Osteocyte (in vitro differentiated cells): ENCODE measurements at places on chromosomes 3 and 15.

- no peaks in the 10 kb centered on the region for H3K36me3 ChIP-seq
- H3K27me3 ChIP-seq, result peaks cover 29% of the 10 kb centered on the region
- no peak for DNase-seq
- peaks cover 2% of the 10 kb centered on the region for H3K4me1 ChIP-seq
- H3K4me3 ChIP-seq, result no peak overlapping the region
- H3K27ac ChIP-seq, result no peak overlapping the region
These were observed 267.0 kb upstream of the CHRM5 start for GRCh38 chr15:33701304-33701696.

- peaks cover 47% of the 10 kb centered on the region for H3K4me1 ChIP-seq
- DNase-seq, result no peak
- H3K4me3 ChIP-seq, result peak overlapping the region; percentile 86
- no peaks in the 10 kb centered on the region for H3K27me3 ChIP-seq
These were observed 975 bp upstream of the FOXP1 start for GRCh38 chr3:71584394-71585011.

- DNase-seq, result no peak
- H3K27me3 ChIP-seq, result no peaks in the 10 kb centered on the region
- peaks cover 5% of the 10 kb centered on the region for H3K4me1 ChIP-seq
- no peak within 1 kb of the TSS for H3K4me3 ChIP-seq
- H3K36me3 ChIP-seq, result peaks cover 49% of the 10 kb centered on the region
- H3K27ac ChIP-seq, result no peak within 1 kb of the TSS
These were observed at the start of gene UBAP1L for GRCh38 chr15:65115086-65115485. Gene UBAP1L (minus strand): TSS chr15:65115200. CDS start chr15:65106215, 8,985 bp downstream.

- no peak overlapping the region for H3K4me3 ChIP-seq
- H3K27ac ChIP-seq, result no peak overlapping the region
- DNase-seq, result no peak
These were observed 74.7 kb downstream of the RASA2 start for GRCh38 chr3:141561426-141562034.

DNA sequence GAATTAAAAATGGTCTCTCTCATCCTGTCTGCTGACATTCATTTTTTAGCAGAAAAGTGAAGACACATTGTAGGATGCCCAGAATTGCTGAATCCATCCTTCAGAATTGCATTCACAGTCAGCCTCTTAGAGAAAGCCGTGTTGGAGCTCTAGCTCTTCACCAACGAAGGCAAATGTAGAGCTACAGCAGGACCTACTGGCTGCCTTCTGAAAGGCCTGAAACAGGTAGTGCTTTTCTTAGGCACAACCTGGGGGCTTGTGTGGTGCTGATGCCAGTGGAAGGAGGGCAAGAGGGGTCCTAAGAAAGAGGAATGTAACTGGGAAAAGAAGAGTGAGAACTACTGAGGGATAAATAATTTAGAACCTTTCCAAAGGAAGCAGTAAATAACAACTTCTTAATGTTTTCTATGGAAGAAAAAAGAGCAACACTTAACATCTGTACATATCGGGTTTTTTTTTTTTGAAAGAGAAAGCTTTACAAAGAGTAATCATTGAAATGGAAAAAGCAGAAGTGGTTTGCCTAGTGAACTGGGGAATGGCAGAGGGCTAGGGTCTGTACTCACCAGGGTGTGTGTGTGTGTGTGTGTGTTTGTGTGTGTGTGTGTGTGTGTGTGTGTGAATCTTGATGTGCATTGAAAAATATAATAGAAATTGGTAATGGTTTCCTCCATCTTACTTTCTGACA lies 297.8 kb downstream of the SATB1 start:
- no peak for DNase-seq
- H3K36me3 ChIP-seq, result no peaks in the 10 kb centered on the region
- H3K4me3 ChIP-seq, result no peak overlapping the region
- H3K4me1 ChIP-seq, result peaks cover 18% of the 10 kb centered on the region
- H3K27me3 ChIP-seq, result no peaks in the 10 kb centered on the region

- H3K4me1 ChIP-seq, result peaks cover 3% of the 10 kb centered on the region
- no peak overlapping the region for H3K27ac ChIP-seq
- H3K4me3 ChIP-seq, result no peak overlapping the region
- no peaks in the 10 kb centered on the region for H3K36me3 ChIP-seq
These were observed 64.8 kb downstream of the SCN11A start for GRCh38 chr3:38986901-38987300.

DNA sequence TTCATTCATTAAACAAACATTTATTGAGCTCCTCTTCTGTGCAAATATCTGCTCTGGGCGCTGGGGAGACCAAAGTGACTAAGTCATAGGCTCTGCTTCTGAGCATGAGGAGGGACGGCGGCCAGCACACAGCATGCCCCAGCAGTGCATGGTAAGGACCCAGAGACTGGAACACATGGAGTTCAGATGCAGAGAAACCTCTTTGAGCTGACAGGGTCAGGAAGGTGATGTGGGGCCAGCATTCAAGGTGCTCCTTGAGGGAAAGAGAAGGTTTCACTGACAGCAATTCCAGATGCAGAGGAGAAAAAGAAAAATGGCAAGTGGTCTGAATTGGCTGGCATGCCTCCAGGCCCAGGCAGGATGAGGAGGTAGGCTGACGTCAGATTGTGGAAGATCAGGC lies 234.5 kb downstream of the UACA start:
- no peak for DNase-seq
- H3K4me1 ChIP-seq, result peaks cover 16% of the 10 kb centered on the region
- no peak overlapping the region for H3K4me3 ChIP-seq

DNA sequence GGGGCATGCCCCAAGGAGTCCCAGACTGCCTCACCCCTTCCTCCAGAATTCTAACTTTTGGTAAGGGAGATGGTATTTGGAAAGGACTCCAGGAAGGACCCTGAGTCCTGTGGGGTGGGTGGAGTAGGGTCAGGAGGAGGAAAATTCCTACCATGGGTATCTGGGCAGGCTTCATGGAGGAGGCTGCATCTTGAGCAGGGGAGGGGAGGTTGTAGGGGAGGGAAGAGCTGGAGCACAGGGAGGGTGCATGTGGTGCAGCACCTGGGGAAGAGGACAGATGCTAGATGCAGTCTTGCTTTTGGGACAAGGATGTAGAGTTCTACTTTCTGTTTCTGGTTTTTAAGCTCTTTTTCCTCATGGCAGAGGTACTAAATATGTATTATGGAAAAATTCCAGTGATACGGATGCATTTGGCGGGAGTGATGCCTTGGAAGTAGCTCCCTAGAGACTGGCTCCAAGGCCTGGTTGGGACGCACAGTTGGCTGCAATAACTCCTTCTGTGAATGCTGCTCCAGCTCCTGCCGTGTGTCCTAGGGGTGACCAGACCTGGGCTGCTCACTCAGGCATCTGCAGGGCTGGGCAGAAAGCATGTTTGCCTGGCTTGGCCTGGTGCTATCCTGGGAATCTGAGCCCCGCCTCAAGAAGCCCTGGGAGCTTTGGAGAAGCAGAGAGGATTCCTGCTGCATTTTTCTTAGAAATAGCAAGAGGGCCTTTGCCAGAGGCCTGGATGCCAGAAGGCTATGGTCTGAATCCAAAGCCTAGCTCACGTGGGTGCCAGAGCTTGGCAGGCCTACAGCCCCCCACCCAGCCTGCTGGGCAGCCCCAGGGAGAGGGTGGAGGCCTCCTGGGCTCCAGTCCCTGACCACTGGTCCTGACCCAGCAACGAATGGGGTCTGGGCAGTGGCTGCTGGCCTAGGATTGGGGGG lies 10.1 kb downstream of the SEMA3F start:
- H3K27ac ChIP-seq, result peak overlapping the region; percentile 63
- H3K4me1 ChIP-seq, result peaks cover 50% of the 10 kb centered on the region

DNA sequence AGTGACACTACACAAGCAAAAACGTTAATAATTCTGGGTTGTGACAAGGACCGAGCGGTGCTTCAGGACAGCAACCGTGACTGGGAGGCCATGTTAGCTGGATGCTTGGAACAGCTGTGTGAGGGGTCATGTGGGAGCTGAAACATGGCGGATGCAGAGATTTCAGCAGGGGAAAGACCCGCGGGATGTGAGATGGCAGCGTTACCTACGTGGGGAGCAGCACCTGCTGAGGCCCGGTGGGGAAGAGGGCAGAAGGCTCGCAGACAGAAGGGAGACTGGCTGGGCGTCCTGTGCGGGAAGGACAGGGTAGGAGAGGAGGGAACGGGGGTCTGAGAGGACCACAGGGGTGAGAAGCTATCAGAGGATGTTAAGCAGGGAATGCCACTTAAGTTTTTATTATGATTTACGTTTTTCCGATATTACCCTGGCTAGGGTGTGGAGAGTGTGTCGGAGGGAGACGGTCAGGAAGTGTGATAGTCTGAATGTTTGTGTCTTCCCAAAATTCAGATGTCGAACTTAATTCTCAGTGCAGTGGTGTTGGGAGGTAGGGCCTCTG lies 228.8 kb upstream of the LYSMD4 start:
- H3K4me1 ChIP-seq, result peaks cover 5% of the 10 kb centered on the region
- H3K27ac ChIP-seq, result no peak overlapping the region
- H3K36me3 ChIP-seq, result no peaks in the 10 kb centered on the region
